T47D (cell line): ENCODE measurements at places on chromosomes 7 and 10.

- DNase-seq: no peak
Measured at GRCh38 chr10:96501985-96502384, 11.7 kb downstream of the TLL2 start.

DNA sequence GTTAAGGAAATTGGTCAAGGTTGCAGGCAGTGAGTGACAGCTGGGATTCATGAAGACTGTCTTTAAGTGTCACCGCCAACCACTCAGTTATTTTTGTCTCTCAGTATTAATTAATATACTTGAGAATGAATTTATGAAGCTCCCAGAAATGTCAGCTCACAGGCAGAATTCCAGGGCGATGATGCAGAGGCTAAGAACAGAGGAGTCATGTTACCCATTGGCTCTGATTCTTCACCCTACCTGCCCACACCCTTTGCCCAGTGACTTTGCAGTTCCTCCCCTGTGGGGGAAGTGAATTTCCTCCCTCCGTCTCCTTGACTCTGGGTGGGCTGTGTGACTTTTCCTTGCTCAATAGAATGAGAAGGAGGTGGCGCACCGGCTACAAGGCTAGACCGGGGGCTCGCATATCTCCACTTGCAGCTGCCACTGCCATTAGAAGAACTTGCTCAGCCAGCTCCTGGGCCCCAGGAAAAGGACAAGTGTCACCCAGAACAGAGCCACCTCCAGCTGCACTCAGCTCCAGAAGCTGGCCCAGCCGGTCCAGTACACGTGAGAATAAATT lies 157.1 kb upstream of the PRKCQ start:
- DNase-seq: no peak

DNA sequence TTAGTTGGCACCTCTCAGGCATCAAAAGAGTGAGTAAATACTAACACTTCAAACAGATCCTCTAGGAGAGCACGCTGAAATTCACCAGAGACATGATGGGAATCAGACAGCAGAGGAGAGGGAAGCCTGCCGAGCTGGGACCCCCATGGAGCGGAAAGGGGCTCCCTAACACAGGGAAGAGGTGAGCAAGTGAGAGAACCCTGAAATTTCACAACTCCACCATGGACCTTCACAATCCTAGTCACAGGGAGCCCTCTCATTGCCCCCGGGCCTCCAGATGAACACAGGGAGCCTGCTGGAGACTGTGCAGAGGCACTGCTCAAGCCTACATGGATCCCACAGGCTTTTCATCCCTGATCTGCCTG lies 59.2 kb upstream of the ANTXRL start:
- no peak for DNase-seq

DNA sequence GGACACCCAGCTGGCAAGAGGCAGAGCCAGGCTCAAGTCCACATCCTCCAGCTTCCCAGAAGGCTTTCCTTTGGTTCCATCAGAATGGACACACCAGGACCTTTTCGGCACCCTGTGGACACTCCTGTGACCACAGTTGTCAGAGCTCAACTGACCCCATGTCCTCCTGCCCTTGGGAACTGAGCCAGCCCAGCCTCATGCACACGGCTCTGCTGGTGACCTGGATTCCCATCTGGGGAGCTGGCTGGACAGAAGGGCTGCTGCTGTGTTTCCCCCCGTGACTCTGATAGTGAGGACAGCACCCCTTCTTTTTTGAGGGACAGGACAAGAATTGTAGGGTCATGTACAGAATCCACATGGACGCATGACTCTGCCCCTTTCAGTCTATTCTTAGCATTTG lies 289.2 kb downstream of the WDR37 start:
- DNase-seq: no peak

DNA sequence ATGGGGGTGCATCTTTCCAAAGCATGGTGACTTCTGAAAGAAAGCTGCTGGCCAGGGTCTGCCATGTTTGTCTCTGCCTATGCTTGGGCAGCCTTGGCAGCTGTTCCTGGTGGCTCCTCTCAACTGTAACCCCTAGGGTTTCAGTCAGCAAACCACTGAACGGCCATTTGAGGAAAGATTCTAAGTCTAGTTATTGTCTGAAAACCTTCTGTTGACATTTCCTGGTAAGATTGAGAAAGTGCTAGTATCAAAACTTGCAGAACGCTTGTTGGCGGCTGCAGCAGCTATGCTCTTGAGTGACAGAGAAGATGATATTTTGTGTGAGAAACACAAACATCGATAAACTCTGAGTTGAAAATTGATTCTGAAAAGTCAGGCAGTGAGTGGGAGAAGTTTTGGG lies 523.1 kb downstream of the LRMDA start:
- no peak for DNase-seq

DNA sequence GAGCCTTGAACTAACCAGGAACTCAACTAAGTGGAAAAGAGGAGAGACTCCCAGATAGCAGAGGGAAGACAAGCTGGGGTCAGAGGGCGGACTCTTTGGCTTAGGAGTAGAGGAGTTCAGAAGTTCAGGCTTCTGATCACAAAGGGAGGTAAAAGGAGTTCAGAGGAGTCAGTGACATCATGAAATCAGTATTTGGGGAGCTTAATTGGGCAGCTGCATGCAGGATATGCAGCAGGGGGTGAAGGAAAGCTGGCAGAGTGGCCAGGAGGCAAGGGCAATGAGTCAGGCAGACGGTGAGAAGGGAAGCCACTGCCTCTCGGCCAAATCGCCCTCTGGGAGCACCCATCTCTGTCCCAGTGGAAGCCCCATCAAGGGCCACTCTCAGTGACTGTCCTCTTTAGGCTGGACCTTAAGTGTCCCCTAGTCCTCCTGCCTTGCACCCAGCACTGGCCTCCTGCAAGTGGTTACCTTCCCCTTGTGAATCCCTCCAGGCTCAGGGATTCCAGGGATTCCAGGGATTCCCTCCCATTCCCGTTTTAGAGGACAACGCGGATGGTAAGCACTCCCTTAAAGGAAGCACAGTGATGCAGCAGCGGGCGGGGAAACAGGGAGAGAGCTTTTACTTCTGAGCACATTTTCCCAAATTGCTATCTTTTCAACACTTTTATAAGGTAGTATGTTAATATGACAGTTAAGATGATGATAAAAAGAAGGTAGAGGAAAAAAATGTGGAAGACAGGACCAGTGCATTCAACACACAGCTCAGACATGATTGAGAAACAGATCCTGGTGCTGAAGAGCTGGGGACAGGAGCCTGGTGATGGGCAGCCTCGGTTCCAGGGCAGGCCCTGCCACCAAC lies 72.6 kb downstream of the KCNMA1 start:
- DNase-seq: peak; percentile 30

- DNase-seq: no peak
Measured at GRCh38 chr10:93757801-93758507, at the start of gene LGI1. LGI1 (plus strand) TSS chr10:93757936; CDS start chr10:93758145, 209 bp downstream.

GRCh38 chr10:98457721-98458120 lies 11.0 kb upstream of the HPS1 start:
- no peak for DNase-seq

DNA sequence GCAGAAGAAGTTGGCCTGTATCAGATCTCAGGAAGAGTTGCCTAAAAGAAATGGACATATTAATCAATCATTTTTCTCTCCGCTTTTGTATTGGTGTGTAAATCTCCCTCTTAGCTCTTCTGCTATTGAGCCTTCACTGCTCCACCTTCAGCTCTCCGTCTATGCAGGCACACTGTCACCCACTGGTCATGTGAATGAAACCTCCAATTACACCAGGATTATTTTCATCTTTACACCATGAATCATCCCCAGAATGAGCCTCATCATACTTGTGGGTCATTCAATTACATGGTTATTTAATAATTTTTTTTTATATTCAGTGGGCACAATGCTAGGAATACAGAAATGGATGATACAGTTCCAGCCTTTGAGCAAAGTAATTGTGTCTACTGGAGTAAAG lies 92.6 kb downstream of the LRRC4 start:
- DNase-seq: no peak

DNA sequence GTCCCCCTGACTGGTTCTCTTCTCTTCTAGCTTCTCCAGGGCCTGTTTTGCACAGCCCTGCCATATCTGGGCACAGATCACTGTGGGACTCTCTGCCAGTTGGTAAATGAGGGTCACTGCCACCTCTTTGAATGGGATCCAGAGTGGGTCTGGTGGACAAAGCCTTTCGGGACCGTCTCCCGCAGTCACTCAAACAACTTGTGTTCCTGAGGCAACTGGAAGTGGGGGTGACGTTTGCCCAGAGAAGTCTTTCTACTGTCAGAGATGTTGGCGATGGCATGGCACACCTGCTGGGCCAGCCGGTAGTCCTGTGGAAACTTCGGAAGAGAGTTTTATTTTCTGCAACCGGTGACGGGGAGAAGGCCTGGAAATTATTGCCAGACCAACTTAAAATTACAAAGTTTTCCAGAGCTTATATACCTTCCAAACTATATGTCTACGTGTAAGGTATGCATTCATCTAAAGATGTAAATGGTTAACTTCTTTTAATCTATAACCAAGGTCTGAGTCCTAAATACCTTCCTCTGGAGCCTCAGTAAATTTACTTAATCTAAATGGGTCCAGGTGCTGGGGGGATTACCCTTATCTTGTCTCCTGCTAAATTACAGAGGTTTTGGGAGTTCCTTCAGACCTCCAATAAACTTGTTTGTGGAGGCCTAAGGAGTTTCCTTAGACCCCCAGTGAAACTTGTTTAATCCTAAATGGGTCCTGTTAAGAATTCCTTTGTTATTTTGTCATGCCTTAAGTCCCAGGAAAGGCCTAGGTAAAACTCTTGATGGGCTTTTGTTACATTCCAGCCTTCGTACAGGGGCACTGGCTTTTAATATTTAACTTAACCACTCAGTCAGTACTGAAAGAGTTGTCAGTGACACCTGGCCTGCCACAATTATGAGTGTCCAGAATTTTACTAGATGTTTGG lies 94.0 kb downstream of the NPSR1 start:
- DNase-seq: no peak

DNA sequence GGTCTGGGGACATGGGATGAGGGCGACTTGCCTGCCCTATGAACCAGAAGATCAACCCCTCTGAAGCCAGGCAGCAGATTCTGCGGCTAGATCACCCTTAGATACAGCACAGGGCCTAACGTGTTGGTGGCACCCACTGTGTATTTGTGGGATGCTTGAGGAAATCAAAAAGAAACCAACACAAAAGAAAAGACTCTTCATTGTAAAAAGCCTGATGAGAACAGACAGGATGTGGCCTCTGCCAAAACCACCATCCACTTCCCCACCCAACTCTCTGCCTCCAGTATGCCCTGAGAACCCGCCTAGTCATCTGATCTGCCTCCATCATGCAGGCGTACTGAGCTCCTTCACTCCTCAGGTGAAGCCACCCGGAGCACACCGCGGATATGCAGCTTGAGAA lies 97.2 kb upstream of the INSYN2A start:
- no peak for DNase-seq

DNA sequence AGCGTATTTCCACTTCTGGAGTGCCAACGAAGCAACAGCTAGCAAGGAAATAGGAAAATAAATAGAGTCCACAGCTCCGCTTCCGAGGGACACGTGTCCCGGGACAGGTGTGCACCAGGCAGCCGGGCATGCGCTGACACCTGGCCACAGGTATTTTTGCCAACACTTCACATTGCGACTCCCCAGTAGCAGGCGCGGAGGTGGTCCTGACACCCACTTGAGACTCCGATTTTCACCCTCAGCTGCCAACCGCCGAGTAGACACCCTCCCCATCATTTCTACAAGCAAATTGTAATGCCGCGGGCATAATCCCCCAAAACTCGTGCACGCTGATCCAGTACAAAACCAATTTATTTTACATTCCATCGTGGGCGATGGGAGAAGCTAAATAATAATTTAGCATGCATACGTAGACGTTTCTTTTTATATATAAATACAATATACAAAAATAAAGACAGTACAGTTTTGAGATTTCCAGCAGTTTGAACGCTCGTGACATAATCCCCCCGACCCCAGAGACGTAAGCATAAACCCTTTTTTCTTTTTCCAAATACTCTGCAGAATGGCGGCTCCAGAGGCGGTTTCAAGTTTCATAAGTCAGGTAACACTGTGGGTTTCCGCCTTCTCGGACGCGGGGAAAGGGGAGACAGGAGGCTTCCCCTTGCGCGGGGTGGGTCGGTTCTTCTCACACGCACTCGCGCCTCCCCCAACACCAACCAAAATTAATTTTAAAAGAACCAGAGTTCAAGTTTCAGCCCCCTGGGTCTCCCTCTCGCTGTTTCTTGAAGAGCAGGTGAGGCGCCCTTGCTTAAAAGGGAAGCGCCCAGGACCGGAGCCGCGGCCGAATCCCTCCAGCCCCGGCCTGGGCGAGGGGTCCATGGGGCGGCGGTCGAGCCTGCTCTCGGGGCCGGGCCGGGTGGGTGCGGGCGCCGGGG lies 5.7 kb downstream of the MNX1 start:
- no peak for DNase-seq

DNA sequence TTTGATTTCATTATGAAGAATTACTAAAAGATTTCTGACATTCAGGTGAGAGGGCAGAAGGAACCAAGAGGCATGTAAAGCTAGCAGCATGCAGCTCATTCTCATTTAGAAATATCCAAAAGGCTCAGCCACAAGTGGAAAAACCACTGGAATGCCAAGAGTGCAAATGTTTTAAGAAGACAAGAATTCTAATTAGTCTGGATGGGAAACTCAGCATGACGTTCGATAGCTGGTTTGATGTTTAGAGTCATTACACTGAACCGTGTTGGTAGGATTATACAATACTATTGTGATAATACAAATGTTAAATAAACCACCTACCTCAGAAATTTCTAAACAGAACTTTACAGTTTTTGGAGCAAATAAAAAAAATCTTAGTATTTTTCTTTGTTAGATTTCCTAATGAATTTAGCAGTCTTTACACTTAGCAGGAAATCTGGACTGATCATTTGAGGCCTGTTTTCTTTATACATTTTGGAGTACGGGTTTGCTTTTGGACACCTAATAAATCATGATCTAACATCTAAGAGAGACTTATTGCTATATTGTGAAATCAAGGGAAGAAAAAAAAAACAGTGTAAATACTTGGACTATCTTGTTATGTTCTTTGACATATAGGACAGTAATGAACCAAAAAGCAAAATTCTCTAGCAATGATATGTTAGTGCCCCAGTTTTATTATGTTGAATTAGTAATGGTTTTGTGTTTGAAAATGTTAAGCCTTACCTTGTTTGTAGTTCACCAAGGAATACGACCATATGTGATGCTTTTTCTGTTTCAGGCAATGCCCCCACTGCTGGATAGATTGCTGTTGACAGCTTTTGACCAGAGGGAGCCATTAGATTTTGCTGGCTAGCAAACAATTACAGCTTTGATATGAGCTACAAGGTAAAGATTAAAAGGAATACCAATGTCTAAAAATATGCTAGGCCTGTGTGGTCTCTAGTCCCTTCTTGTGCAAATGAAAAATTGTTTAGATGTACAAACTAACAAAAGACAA lies 354.1 kb upstream of the SEMA3A start:
- DNase-seq: no peak

DNA sequence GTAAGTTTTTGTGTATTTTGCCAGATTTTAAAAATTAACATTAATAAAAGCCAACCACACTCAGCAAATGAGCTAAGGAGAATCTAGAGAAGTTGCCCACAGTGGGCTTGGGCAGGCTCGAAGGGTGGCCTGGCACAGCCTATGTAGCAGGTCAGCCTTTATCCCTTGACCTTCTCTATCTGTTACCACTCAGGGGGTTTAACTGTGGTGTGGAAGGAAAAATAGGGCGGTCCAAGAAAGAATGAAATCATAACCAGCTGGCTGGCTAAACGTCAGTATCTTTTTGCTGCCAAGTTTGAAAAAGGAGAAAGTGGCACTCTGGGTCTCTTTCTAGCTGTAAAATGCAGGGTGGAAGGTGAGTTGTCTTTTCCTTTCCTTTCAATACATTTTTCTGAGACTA lies 130.3 kb upstream of the ASAH2 start:
- no peak for DNase-seq
